ENCODE measurements at places on chromosomes 6 and 20.

- no peaks in the 10 kb centered on the region for H3K27me3 ChIP-seq
- H3K4me3 ChIP-seq: no peak overlapping the region
- no peaks in the 10 kb centered on the region for H3K4me1 ChIP-seq
- H3K36me3 ChIP-seq: no peaks in the 10 kb centered on the region
- DNase-seq: no peak
Measured at GRCh38 chr6:10338151-10338550, 76.7 kb downstream of the TFAP2A start.

DNA sequence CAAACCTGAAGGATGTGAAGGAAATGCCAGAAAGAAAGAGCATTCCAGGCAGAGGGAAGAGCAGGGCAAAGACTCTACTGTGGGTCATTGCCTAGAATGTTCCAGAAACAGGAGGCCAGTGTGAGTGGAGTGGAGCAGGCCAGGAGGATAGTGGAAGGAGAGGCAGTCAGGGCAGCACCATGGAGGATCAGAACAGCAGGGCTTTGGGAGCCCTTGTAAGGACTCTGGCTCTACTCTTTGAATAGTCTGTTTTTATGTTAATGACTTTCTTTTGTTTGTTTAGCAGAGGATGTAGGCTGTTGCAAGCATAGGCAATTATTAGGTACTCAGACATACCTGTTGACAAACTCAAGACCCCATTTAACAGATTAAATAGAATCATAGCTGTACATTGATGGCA is 23.6 kb upstream of the FBXL4 start:
- no peak overlapping the region for H3K27ac ChIP-seq
- H3K4me3 ChIP-seq: no peak overlapping the region
- no peak for DNase-seq
- H3K27me3 ChIP-seq: no peaks in the 10 kb centered on the region
- no peaks in the 10 kb centered on the region for H3K4me1 ChIP-seq

GRCh38 chr6:2688401-2689064 is 62.2 kb downstream of the MYLK4 start:
- no peaks in the 10 kb centered on the region for H3K27me3 ChIP-seq
- H3K4me1 ChIP-seq: no peaks in the 10 kb centered on the region
- H3K4me3 ChIP-seq: no peak overlapping the region
- no peak overlapping the region for H3K27ac ChIP-seq
- no peaks in the 10 kb centered on the region for H3K36me3 ChIP-seq
- DNase-seq: no peak

DNA sequence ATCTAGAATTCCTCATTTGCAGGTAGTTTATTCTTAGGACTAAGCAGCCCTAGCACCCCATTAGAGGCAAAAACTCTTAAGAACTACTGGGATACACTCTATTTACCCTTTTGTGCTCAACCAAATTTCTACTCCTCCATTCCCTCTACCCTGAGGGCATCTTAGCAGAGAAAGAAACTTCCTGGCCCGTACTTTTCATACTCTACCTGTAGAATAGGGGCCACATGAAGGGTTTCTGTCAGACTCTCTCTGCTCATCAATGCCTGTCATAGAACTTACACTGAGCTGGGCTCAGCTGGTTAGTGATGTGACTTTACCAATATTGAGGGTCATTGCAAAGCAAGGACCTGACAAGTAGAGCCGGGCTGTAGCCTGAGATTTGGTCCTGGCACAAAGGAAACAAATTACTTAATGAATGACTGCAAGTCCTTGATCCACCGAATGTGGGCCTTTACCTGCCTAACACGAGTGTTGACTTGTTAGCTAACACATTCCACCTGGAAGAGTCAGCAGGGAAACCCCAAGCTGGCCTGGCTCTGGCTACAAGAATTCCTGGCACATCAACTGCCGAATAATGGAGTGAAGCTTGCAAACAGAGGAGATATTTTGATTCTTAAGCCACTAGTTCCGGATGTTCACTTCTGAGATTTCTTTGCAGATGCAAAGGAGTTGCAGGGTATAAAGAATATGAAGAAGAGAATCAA is 280.5 kb upstream of the JAG1 start:
- peak overlapping the region; percentile 81 for H3K27ac ChIP-seq
- no peak overlapping the region for H3K4me3 ChIP-seq
- H3K27me3 ChIP-seq: no peaks in the 10 kb centered on the region
- H3K4me1 ChIP-seq: peaks cover 23% of the 10 kb centered on the region

GRCh38 chr6:169545982-169546381 is 155.8 kb downstream of the WDR27 start:
- no peaks in the 10 kb centered on the region for H3K36me3 ChIP-seq
- no peak for DNase-seq
- no peak overlapping the region for H3K4me3 ChIP-seq
- H3K27ac ChIP-seq: no peak overlapping the region
- no peaks in the 10 kb centered on the region for H3K4me1 ChIP-seq

DNA sequence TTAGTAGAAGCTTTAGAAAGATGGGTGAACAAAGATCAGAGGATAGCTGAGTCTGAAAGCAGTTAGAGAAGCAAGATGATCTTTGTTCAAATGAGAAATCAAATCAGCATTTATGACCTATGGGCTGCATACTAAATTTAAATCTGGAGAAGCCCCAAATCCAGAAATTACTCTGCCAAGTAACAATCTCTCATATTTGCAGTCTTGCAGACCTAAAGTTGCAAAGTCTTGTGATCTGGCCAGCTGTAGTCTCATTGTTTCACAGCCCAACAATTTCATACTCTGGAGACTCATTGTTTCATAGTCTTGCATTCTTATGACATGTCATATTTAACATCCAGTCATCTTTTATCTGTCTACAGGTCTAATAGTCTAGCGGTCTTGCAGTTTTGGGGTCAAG is 364.9 kb upstream of the RSPO3 start:
- H3K36me3 ChIP-seq: no peaks in the 10 kb centered on the region
- no peaks in the 10 kb centered on the region for H3K27me3 ChIP-seq
- H3K27ac ChIP-seq: no peak overlapping the region

- peaks cover 29% of the 10 kb centered on the region for H3K4me1 ChIP-seq
- H3K4me3 ChIP-seq: no peak overlapping the region
- no peak overlapping the region for H3K27ac ChIP-seq
- DNase-seq: no peak
- H3K36me3 ChIP-seq: no peaks in the 10 kb centered on the region
Measured at GRCh38 chr20:38732981-38733380, 8.7 kb downstream of the SLC32A1 start.

DNA sequence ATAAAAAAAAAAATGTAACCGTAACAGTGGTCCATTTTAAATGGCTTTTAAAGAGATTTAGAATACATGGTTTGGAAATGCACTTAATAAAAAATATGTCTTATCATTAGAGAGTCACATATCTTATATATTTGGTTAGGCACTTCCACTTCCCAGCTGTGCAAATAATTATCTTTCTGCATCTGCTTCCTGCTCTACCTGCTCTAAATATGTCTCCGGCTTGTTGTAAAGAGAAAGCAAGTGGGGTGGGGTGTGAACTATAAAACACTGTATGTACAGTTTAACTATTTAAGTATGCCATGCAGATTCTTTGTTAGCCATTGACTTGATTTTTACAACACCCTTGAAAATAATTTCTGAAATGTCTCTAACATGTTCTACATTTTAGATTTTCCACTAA is 106.3 kb downstream of the NKAIN2 start:
- H3K4me1 ChIP-seq: no peaks in the 10 kb centered on the region
- no peak overlapping the region for H3K4me3 ChIP-seq
- no peaks in the 10 kb centered on the region for H3K36me3 ChIP-seq
- H3K27me3 ChIP-seq: no peaks in the 10 kb centered on the region
- DNase-seq: no peak

DNA sequence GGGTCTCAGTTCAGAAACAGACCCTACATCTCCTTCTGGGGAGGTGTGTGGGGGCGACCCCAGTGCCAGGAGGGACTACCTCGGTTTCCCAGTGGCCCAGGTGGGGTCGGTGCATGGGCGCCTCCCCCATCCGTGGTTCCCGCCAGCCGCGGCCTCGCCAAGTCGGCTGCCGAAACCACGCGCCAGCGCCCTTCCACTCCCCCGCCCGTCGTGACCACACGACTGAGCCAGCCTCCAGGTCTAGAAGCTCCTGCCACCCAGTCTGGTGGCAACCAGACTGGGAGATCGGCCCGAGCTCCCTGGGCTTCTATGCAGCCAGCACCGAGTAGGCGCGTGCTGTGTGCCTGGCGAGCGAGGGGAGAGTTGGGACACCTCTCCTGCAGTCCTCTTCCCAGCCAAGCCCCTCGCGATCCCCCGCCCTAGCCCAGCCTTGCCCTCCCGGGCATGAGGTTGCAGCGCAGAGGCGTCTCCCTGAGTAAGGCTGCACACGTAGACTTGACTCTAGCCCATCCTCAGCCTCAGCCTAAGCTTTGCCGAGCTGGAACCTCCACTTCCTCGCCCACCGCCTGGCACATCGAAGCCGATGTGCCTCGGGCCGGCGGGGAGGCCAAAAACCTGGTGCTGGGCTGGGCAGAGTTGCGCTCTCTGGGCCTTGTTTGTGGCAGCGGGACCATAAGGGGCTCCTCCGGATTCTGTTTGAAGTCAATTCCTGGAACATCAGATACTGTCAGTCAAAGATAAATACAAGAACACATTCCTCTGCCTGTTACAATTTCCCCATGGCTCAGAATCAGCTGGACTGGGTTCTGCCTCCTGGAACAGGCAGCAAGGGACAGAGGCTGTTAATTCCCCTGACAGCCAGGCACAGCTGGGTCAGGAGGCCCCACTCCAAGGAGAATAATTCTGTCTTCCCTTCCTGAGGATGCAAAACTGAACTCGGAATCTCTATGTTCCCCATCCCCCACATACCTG is 1.5 kb upstream of the CPNE5 start:
- no peak for DNase-seq
- no peak overlapping the region for H3K27ac ChIP-seq
- H3K27me3 ChIP-seq: peaks cover 8% of the 10 kb centered on the region
- H3K4me3 ChIP-seq: peak overlapping the region; percentile 68

DNA sequence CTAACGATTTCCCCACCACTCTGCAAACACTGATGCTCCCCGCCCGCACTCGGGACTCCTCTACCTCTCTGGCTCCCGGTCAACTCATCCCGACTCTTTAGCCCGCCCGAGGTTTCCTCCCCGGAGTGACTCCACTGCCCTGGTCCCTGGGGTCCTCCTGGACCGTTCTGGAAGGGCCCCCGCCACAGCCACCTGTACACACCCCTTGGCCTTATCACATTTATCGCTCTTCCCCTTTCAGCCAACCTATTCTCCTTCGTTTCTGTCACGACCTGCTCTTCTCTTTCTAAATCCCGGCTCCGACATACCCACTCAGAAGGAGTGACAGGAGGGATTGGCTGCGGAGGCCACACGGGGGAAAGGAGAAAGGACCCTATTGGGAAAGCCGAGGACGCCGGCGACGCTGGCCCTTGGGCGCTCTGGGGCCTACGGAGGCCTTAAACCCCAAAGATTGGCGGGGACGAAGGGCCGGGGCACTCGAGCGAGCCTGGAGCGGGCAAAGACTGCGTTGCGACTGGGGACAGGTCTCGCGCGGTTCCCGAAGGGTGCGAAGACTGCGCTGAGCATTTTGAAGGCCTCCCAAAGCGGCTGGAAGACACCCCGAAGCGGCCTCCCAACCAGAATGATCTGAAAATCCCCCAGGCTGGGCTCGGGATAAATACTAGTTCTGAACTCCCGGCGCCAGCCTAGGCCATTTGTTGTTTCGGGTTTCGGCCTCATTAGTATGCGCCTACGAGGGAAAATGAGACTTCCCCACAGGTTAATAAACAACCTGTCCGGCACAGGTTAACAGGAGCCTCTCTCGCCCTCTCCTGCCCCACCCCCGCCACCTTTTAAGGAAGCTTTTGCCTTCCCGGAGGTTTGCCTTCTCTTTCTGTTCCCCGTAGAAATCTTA is 9.2 kb downstream of the SIM1 start:
- no peaks in the 10 kb centered on the region for H3K36me3 ChIP-seq
- DNase-seq: no peak
- peaks cover 98% of the 10 kb centered on the region for H3K27me3 ChIP-seq
- H3K4me3 ChIP-seq: no peak overlapping the region

DNA sequence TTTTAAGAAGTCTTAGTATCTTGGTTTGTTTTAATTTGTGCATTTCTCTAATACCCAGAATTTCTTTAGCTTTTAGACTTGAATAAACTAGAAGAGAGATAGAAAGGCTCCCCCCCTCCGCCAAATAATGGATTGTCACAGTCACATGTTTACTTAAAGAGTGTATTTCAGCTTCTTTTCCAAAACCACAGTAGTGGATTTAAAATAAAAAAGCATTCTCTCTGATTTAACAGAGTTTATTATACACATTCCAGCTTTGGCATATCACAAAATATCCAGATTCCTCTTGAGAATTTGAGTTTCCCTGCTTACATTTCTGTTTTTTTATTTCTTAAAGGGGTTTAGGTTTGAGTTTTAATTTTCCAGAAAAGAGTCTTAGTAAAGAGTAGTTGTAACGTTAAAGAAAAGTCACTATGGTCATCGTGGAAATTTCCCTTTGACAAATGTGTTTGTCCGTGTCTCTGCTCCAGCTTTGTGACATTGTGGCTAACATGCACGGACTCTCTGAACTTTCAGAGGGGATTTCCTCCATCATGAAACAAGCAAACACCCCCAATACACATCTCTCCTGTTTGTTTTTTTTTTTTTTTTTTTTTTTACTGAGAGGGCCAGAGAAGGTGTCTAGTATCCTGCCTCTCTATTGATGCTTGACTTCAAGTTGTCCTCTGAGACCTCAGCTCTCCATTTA is 113.5 kb upstream of the SUPT3H start:
- no peaks in the 10 kb centered on the region for H3K4me1 ChIP-seq
- no peaks in the 10 kb centered on the region for H3K36me3 ChIP-seq
- DNase-seq: no peak
- no peaks in the 10 kb centered on the region for H3K27me3 ChIP-seq
- no peak overlapping the region for H3K27ac ChIP-seq

- H3K27ac ChIP-seq: peak overlapping the region; percentile 48
- DNase-seq: no peak
- H3K4me1 ChIP-seq: peaks cover 20% of the 10 kb centered on the region
Measured at GRCh38 chr20:13341737-13342393, 120.8 kb downstream of the ISM1 start.

DNA sequence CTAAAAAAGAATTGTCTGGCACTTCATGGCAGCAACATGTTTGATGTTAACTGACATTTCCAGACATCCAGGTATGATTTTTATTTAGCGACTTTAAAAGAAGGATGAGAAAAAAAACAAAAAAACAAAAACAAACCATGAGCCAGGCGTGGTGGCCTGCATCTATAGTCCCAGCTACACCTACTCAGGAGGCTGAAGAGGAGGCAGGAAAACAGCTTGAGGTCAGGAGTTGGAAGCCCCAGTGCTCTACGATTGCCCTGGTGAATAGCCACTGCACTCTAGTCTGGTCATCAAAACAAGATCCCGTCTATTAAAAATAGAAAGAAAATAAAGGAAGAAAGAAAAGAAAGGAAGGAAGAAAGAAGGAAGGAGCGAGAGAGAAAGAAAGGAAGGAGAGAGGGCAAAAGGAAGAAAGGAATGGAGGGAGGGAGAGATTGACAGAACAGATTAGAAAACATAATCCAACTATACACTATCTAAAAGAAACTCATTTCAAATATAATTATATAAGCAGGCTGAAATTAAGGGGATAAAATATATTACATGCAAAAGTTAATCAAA is 141.6 kb downstream of the TRIM27 start:
- H3K36me3 ChIP-seq: no peaks in the 10 kb centered on the region
- peaks cover 99% of the 10 kb centered on the region for H3K27me3 ChIP-seq
- H3K4me1 ChIP-seq: no peaks in the 10 kb centered on the region
- DNase-seq: no peak

- no peak overlapping the region for H3K4me3 ChIP-seq
- H3K4me1 ChIP-seq: peaks cover 3% of the 10 kb centered on the region
- H3K27ac ChIP-seq: no peak overlapping the region
- no peaks in the 10 kb centered on the region for H3K36me3 ChIP-seq
Measured at GRCh38 chr20:6994452-6994851, 227.0 kb downstream of the BMP2 start.

GRCh38 chr6:140370976-140371870 is 996.8 kb upstream of the CITED2 start:
- H3K36me3 ChIP-seq: no peaks in the 10 kb centered on the region
- no peak overlapping the region for H3K27ac ChIP-seq
- no peaks in the 10 kb centered on the region for H3K4me1 ChIP-seq
- H3K4me3 ChIP-seq: no peak overlapping the region

Measured in suprapubic skin (tissue), 4 donors.